Activated CD8-positive, alpha-beta memory T cell treated with anti-CD3 and anti-CD28 coated beads, Interleukin-2, amount 10 ng/mL, durations not matched to agents 7 days and 5 days (primary cell): ENCODE measurements at places on chromosomes 5 and 9. TPM values are rescaled to one million over a fixed set of nuclear protein-coding genes. Genes with fewer than 3 reads are reported as not detected.

Gene LRSAM1
- total RNA-seq = 25.5 TPM

Gene CATSPER3
- total RNA-seq = 0.61 TPM

GRCh38 chr9:83714329-83714728 lies 6.6 kb upstream of the UBQLN1 start:
- no peak for DNase-seq

DNA sequence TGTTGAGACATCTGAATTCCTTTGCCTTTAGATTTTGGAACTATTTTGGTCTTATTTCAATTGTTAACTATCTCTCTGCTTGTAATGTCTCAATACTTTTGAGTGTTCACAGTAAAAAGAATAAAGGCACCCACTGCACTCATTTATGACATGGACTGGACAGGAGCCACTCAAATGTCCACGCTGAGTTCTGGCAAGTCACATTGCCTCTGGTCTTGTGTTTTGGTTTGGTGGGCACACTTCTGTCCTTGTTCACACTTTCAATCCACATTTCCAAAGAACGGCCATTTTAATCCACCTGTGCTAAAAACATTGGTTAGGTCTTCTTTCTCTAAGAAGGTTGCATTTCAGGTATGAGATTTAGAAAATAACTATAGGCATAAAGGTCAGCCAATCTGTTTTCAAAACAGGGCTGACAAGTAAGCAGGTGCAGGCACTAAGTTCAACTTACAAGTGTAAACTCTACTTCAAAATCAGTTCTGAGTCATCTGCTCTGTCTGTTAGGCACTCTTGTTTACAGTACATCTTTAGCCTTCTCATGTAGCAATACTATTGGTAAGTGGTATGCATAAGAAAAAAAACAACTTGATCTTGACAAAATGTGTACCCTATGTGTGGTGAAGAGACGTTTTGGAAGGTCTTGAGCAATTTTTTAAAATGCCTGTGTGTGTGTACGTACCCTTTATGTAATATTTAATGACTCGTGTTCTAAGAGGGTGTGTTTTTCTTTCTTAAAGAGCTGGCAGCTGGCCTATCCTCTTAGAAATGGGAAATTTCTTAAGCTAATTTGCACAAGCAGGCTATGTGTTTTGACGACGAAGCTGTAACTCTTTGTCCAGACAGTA lies 31.5 kb upstream of the ZFAND5 start:
- DNase-seq = no peak

Gene AGXT2
- not detected for total RNA-seq

DNA sequence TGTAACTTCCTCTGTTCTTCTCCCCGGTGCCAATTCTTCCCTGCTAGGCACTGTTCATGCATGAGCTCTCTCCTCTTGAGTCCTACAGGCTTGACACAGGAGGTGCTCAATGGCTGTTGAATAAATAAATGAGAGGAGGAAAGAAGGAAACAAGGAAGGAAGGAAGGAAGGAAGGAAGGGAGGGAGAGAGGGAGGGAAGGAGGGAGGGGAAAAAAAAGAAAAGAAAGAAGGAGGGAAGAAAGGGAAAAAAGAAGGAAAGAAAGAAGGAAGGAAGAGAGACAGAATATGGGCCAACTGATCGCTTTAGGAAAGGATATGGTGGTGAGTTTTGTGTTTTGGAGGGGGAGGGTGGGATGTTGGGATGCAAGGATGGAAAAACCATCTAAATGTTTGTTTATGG lies 6.4 kb downstream of the KCNMB1 start:
- no peak for DNase-seq

DNA sequence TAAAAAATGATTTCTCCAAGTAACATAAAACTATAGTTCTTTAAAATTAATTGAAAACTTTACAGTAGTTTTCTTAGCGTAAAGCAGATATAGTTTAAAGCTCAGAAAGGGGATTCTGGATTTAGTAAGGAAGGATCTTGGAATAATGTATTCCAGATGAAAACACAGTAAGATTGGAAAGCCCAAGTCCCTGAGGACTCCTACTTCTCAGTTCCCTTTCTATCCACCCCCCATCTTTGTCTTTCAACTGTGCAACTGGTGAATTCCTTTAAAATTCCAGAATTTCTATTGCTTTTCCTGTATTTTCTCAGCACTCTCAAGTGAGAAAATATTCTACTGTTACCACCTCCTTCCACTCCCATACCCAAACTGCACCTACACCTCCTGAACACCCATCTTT lies 184.5 kb upstream of the FBN2 start:
- no peak for DNase-seq

Gene NTNG2
- total RNA-seq = 7.9 TPM

Gene DBH
- total RNA-seq = not detected
